Stimulated activated CD4-positive, alpha-beta T cell treated with anti-CD3 and anti-CD28 coated beads, Interleukin-4, amount 100 ng/mL, for 1 hour (primary cell): ENCODE measurements at places on chromosomes 7 and 10.

GRCh38 chr10:102302611-102303010 is 57.3 kb downstream of the GBF1 start:
- DNase-seq: no peak

- no peak for DNase-seq
Observed at GRCh38 chr7:40530292-40530691, 395.5 kb downstream of the SUGCT start.

DNA sequence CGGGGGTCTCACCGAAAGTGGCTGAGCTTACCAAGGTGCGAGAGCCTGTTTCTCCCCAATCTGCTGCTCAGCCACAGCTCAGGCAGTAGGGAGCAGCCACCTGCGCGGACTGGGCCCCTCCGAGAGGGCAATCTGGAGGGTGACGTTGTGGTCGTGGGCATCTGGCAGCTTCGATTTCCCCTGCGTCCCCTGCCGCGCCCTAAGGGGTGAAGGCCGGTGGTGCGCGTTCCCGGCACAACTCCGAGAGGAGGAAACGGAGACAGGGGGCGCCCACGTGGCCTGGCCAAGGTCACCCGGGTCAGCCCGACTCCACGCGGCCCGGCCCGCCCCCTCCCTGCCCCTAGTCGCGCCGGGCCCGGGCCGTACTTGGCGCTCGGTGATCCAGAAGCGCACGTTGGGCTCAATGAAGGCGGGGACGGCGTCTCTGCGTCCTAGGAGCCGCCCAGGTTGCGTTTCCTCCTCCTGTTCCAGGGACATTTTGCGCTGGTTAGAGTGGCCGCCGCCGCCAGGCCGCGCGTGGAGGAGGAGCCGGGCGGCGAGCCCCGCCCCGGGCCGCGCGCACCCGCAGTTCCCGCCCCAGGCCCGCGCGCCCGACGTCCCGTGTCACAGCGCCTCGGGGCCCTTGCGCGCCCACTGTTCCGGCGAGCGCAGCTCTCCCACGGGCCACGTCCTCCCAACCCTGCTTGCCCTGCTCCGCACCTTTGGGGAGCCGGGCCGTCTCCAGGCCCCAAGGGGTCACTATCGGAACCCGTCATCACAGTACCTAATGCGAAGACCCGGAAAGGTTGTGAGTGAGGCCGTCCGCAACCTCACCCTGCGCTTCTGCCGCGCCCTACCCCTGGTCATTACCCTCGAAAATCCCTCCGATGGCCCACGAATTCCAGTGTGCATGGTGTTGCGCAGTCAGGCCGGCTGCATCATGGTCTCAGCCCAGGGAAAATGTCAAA is at the start of gene SFXN4:
TSS of gene SFXN4 (minus strand) at position 544 of the 947 bp plus-strand sequence. CDS start at position 477, 67 bp downstream.
- peak; percentile 81 for DNase-seq

DNA sequence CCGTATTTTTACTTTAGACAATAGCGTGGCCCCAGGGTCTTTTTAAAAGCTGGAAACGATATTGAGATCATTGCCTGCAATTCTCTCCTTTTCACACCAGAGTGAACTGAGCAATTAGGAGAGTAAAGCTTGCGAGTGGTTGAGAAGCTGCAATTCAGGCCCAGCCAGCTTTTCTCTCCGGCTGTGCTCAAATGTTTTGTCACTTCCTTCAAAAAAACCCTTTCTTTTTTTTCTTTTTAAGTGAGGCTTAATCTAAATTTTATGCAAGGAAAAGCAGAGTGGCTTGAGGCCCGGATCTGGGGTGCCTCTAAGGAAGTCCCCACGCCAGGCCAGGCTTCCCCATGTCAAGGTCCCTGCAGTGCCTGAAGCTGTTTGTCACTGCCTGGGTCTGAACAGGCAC is 433.9 kb downstream of the GLRX3 start:
- DNase-seq: no peak

DNA sequence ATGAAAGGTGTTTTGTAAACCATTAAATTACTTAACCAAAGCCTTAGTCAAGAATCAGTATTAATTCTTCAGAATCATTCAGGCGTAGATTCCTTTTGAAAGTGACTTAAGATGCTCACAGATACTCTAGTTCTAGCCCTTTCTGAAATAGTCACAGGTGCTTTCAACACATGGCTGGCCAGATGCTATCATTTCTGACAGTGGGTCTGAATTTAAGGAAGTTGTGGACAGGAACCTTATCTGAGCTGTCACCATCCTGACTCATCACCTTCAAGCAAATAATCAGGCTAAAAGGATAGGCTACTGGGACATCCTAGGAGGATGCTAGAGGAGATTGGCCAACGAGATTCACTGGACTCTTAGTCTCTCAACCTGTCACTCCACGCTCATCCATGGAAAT is 501.5 kb downstream of the LRMDA start:
- no peak for DNase-seq

DNA sequence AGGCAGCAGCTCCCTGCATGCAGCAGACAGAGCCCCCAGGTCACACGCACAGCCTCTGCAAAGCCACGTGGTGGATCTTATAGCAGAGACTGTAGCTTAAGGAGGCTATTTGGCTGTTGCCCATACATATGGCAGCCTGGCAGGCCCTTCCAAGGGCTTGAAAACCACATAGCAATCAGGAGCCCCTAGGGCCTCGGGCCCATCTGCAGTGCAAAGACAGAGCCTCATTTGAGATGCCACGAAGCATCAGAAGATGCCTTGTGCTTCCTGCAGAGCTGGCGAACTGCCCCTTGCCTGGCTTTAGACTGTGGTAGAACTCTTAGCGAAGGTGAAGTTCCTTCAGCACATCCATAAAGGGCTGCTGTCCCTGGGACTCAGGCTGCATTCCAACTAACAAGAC is 309.9 kb downstream of the GRID1 start:
- no peak for DNase-seq

DNA sequence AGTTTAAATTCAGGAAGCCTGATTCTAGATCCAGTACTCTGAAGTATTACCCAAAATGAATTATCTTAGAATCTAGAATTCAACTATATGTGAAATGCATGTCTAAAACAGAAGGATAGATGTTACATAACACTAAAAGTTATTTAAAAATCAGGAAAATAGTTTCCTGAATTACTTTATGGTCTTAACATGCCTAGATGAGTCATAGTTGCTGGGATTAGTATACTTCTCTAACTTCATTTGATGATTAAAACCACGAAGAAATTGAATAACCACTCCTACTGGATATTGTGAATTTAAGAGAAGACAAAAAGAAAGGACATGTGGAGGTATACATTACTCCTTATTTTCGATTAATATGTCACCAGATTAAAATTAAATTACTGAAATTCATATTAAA is 65.5 kb downstream of the ATAD1 start:
- DNase-seq: no peak

GRCh38 chr7:143245123-143245522 is 18.1 kb upstream of the GSTK1 start:
- DNase-seq: no peak

GRCh38 chr10:34547291-34547690 is 267.8 kb downstream of the PARD3 start:
- DNase-seq: no peak

GRCh38 chr7:17523813-17524739 is 225.6 kb downstream of the AHR start:
- DNase-seq: no peak

DNA sequence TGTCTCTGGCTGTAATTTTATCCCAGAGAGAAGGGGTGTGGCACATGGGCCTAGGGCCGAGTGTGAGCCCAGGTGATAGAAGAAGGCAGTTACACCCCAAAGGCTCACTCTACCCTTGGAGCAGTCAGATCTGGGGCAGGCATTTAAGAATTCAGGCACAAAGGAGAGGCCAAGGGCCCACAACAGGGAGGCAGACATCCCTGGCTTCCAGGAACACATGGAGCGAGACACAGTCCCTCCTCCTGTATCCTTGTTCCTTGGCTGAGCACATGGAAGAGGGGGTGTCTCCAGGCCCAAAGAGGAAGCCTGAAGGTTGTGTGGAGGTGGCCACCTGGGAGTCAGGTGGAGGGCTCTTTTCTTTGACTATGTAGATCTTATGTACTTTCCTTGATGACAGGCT is 286.2 kb downstream of the RPS24 start:
- DNase-seq: no peak

GRCh38 chr7:1041551-1042491 is 2.5 kb upstream of the GPR146 start:
- no peak for DNase-seq

DNA sequence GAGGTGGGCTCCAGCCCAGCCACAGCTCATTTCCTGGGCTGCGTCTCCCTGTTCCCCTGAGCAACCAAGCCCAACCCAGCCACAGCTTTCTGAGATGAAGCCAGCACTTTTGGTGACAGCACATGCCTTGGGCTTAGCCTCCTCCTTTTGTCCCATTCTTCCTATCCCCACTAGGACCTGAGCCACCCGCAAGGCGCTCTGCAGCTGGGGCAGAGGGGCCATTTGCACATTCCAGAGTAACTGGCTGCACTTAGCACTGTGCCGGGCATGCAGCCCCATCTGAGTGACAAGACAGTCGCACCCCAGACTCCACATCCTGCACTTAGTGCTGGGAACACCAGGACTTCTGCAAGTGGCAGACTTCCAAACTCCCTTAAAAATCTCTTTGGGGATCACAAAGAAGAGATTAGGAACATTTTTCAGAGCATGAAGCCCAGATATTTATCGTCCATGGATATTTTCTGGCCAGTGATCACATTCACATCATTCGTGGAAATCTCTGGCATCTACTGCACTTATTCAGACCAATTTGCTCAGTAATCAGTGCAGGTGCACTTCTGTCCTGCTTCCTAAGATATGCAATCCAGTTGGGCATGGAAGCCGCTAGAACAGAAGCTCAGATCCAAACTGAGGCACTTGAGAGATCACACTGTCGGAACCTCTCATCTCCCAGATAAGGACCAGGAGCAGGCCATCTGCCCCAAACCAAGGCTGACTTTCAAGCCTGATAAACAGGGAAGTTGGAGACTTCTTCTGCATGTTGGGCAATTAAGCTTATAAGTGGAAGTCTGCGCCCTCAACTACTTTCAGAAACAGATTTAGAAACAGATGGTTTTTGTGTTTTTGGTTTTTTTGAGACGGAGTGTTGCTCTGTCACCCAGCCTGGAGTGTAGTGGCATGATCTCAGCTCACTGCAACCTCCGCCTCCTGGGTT is 26.4 kb downstream of the CHST15 start:
- DNase-seq: no peak

GRCh38 chr7:7122701-7123281 is 59.6 kb upstream of the C1GALT1 start:
- DNase-seq: no peak

DNA sequence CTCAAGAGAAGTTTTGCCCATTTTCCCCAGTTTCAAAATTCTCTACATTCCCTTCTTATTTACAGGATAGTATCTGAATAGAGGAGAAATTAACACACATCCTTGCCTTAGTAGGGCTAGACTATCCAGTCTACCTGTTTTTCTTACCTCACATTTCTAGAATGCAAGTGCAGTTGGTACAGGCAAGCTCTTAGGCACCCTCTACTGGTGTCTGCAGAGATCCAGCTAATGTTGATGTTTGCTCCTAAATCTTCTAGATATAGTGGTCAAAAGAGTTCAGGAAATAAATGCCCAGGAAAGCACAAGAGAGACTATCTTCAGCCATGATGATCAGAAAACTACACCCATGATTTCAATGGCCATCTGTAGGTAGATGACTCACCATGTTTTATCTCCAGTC is 205.3 kb downstream of the HTR7 start:
- DNase-seq: no peak

GRCh38 chr7:5197811-5198210 is 7.8 kb downstream of the WIPI2 start:
- DNase-seq: no peak

- no peak for DNase-seq
Observed at GRCh38 chr10:6487920-6488319, 92.2 kb downstream of the PRKCQ start.

GRCh38 chr7:139548302-139549028 is 25.0 kb downstream of the CLEC2L start:
- DNase-seq: no peak

GRCh38 chr10:122674781-122675180 is 24.9 kb downstream of the C10orf120 start:
- DNase-seq: no peak

- no peak for DNase-seq
Observed at GRCh38 chr10:82144153-82144552, 269.2 kb downstream of the NRG3 start.

DNA sequence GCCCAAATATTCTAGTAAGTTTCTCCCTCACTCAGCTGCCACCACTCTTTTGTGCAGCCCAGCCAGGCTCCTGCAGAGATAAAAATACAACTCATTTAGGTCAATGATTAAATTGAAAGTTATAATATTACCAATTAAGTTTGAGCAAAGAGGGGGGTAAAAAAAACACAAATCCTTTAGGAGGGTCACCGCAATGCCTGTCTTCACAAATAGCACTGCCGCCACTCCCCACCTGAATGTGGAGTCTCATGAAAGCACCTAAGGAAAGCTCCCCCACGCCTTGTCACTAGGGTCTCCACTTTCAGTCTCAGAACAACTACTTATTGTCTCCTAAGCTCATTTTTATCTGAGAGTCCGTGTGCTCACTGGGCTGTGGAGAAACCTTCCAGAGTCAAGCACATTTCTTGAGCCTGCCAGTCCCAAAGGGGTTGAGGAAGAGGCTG is 148.7 kb downstream of the FGFR2 start:
- no peak for DNase-seq

DNA sequence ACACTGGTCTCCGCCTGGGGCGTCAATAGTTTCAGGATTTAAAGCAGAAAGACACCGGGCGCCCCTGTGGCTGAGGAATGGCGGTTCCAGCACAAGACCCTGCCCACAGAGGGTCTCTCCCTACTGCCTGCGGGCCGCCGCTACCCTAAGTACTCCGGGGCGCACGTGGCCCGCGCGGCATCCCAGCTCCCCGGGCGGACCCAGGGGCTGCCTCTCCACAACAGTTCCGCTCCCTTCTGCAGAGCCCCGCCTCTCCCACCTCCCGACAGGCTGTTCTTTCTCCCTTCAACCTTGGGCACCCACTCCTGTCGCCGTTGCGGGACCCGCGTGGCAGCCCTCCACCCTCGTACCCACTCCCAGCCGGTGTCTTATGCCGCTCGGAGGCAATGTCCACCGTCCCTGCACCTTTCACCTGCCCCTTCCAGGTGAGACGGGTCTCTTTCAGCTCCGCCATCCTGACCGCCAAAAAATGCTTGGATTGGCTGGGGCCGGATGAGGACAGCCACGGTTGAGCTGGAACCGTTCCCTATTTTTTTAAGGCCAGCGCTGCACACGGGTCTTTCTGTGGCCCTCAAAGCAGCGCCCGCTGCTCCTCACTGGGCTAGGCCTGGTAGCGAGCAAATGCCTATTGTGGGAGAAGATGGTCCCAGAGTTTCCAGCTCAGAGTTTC is 1.6 kb upstream of the NKX2-3 start:
- DNase-seq: no peak

GRCh38 chr10:34200355-34200901 is 614.7 kb downstream of the PARD3 start:
- no peak for DNase-seq
